K562 (cell line): ENCODE measurements at places on chromosomes 3 and 15.

DNA sequence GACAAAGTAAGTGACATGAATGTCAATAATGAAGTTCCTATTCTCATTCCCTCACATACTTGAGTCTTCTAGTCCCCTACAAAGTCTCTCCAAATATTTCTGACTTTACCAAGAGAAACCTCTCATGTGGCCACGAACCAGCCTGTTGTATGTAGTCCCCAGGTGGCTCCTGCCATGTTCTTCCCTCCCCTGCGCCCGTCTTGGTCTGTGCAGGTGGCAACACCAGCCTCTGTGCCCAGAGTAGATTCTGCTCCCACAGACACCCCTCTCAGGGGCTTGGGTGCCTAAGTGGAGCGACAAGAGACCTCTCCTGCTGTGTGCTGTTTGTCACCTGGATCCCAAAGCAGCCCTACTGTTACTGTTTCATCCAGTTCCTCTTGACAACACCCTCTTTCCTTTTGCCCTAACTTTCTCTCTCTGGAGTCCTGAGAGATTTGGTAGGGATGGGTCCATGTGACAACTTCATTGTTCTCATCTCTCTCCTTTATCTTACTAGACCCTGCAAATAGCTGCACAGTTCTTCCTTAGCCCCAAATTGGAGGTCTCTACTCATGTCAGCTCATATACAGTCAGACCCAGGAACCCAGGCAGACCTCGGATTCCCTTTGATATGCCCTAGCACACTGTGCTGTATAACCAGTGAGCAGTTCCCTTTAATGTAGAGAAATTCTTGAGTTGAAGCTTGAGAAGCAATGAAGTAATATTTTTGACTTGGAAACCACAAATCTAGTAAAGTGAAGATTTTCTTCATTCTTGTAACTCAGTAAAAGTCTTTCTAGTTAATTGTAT lies 56.9 kb downstream of the POLR2M start:
- no peak for DNase-seq

- DNase-seq = no peak
Observed at GRCh38 chr15:64163659-64164362, 989 bp upstream of the PPIB start.

DNA sequence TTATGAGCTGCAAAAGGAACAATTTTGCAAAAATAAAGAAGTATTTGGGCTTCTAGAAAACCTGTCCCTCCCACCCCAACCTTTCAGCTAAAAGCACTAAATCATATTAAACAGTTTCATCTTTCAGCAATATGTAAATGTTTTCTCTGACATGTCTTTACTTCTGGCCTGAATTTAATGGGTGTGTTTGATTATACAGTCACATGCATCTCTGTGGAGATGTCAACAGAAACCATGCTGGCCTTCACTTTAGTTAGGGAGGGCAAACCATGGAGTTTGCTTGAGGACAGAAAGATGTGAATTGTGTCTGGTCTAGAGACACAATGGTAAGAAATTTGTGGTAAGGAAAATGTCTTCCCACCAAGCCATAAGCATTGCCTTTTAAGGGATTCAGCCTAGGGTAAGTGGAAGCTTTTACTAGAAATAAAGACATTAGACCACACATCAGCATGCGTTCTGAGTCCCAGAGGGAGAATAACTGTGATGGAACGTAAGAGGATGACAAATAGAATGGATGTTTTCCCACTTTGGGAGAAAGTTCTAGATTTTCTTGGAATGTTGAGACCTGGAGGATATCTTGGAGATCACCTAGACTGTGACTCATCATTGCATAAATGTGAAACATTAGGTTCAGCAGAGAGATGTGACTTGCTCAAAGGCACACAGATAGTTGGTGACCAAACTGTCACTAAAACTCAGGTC lies 68.9 kb downstream of the ST8SIA2 start:
- DNase-seq = no peak

- peak; percentile 83 for DNase-seq
Observed at GRCh38 chr3:81490541-81491288, 270.7 kb downstream of the GBE1 start.

GRCh38 chr3:128503164-128503651 lies 10.2 kb upstream of the GATA2 start:
- no peak for DNase-seq

DNA sequence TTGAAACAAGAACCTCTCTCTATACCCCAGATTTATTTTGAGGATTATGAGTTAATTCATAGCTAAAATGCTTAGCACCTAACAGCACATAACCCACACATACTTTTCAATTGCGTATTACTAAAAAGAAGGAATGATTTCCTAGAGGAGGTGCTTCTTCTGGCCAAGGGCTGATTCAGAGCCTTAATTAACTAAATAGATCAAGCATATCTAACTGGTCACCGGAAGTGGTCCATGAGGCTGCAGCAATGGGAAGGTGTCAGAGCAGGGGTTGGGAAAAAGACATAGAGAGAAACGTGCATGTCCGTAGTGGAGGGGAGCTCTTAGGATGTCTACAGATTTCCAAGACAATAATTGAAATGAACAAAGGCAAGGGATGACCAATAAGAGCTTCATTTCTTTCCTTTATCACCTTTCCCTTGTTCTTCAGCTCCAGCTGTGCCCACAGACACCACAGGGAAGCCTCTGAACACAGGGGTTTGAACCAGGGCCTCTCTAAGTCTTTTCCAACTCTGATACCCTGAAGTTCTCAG lies 467 bp downstream of the HGD start:
- no peak for DNase-seq

GRCh38 chr15:33699691-33700447 lies 268.4 kb upstream of the CHRM5 start:
- no peak for DNase-seq

DNA sequence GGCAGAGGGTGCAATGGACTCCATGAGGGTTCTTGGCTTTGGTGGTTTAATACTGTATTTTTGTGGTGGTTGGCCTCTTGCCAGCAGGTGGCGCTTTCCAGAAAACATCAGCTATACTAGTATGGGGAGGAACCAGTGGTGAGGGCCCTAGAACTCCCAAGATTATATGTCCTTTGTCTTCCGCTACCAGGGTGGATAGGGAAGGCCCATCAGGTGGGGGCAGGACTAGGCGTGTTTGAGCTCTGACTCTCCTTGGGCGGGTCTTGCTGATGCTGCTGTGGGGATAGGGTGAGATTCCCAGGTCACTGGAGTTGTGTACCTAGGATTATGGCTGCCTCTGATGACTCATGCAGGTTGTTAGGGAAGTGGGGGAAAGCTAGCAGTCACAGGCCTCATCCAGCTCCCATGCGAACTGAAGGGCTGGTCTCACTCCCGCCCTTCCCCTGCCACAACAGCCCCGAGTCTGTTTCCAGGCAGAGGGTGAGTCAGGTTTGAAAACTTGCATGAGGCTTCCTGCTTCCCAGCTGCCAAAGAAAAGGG lies 357.7 kb downstream of the OTOL1 start:
- peak; percentile 25 for DNase-seq

DNA sequence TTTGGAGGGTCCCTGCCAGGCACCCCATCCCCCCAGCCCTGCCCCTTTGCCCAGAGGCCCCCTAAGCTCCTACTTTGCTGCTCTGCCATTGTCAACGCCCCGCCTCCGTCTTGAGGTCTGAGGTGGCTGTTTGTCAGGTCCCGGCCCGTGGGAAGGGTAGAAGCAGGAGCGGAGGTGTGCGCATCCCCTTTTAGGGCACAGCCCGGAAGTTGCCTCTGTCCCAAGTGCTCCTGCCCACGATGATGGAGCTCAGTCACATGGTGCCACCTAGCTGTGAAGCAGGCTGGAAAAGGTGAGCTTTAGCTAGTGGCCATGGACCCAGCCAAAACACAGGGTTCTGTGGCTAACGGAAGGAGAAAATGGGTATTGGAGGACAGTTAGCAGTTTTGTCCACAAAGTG lies 28.5 kb upstream of the LCTL start:
- no peak for DNase-seq

GRCh38 chr3:94115482-94115881 lies 52.6 kb downstream of the NSUN3 start:
- no peak for DNase-seq

DNA sequence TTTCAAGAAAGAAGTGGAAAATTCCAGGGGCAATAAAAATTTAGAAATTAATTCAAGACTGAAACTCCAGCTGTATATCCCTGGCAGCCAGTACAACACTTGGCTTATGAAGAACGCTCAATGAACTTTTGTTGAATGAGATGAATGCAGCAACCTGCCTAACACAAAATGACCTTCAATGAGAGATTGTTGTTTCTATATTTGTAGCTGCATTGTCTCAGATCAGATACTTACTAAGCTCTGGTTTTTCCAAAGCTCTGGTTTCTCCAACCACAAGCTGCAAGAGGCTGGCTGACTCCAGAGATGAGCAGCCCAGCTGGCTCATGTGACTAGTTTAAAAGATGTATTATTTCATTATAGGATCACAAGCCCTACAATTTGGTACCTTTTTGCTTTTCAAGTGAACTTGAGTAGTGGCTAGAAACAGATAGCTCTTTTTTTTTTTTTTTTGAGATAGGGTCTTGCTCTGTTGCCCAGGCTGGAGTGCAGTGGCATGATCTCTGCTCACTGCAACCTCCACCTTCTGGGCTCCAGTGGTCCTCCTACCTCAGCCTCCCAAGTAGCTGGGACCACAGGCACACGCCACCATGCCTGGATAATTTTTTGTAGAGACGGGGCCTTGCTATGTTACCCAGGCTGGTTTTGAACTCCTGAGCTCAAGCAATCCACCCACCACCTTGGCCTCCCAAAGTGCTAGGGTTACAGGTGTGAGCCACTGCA lies 57.4 kb downstream of the UMPS start:
- DNase-seq = no peak

GRCh38 chr3:155416500-155417118 lies 123.1 kb upstream of the STRIT1 start:
- DNase-seq = no peak

- no peak for DNase-seq
Observed at GRCh38 chr15:65451989-65452388, 29.2 kb upstream of the IGDCC4 start.

DNA sequence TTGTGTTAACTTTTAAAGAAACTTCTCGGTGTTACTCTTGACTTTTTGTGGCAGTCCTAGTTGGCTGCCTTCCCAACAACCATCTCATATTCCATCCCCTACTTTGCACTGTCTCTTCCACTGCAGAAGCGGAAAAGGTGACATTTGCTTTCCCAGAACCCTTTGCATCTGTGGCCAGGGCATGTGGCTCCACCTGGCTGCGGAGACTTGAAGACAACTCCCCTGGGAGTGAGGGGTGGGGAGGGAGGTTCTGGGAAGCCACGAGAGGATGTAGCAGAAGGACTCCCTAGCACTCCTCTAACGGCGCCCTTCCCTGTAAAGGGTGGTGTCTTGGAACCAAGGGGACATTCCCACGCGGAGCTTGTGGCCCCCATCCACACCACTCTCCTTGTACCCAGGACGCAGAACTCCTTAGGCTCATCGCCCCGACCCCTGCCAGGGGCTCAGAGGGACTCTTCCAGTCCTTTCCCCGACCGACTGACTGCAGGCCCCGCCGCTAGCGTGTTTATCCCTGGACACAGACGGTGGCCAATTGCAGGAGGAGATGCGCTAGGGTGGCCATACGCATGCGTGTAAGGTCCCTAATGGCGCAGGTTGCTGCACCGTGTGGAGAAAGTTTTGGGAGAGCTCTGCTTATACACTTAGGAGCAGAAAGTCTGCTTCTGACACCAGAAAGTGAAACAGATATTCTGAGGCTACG lies 33.2 kb upstream of the SECISBP2L start:
- DNase-seq = no peak

- DNase-seq = no peak
Observed at GRCh38 chr3:14804835-14805780, 13.7 kb upstream of the FGD5 start.

- no peak for DNase-seq
Observed at GRCh38 chr3:143380449-143380848, 260.9 kb downstream of the CHST2 start.
